ENCODE measurements at places on chromosomes 11 and 22.

DNA sequence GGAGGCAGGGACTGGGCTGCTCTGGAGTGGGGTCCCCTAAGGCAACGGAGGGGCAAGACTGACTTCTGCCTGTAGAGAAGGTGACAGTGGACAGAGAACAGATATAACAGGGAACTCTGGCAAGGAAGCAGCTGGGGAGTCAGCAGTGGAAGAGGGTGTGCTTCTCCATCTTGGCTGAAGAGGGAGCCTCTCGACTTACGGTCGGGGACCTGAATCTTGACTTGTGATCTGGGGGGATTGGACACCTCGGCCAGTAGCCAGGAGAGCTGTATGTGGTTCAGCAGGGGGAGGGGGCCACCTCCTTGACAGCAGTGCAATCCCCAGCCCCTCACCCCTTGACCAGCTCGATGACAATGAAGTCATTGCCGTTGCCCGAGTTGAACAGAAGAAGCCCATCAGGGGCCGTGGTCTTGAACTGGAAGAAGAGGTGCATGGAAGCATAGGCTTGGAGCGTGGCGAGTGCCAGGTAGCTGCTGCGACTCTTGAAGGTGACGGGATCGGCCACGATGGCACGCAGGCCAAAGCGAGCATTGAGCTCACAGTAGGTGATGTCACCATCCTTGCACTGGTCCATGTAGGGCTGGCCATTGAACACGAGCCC is 60.0 kb downstream of the SLC22A12 start:
- peak; percentile 42 for DNase-seq
- H3K4me3 ChIP-seq, result no peak overlapping the region
- H3K27ac ChIP-seq, result no peak overlapping the region

DNA sequence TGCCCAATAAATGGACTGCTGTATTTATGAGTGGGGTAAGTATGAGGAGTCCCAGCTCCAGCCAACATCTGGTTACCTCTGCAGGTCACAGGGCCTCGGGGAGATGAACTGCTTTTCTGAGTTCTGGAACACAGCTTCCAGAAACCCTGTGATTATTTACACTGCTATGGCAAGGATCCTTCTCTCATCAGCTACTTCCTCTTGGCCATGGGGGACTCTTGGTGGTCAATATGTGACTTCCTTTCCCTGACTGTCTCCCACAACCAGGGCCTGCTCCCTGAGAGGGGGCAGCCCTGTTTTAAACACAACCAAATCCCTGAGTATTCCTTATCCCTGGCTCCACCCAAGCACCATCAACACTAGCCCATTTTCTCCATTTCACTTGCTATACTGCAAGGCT is 10.0 kb downstream of the RHOG start:
- peak overlapping the region; percentile 37 for H3K27ac ChIP-seq
- H3K27me3 ChIP-seq, result no peaks in the 10 kb centered on the region
- no peak overlapping the region for H3K4me3 ChIP-seq
- DNase-seq, result peak; percentile 35
- peaks cover 41% of the 10 kb centered on the region for H3K4me1 ChIP-seq

GRCh38 chr22:11628651-11629511 is 3899.1 kb upstream of the OR11H1 start:
- H3K27me3 ChIP-seq, result no peaks in the 10 kb centered on the region
- no peaks in the 10 kb centered on the region for H3K36me3 ChIP-seq
- no peaks in the 10 kb centered on the region for H3K4me1 ChIP-seq
- no peak for DNase-seq
- H3K4me3 ChIP-seq, result no peak overlapping the region

DNA sequence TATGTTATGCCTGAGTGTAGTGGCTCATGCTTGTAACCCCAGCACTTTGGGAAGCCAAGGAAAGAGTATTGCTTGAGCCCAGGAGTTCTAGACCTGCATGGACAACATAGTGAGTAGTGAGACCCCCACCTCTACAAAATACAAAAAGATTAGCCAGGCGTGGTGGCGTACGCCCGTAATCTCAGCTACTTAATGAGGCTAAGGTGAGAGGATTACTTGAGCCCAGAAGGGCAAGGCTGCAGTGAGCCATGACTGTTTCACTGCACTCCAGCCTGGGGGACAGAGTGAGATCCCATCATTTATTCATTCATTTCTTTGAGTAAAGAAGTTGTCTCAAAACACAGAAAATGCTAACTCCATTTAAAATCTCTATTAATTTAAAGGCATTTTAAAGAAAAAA is 1061.6 kb downstream of the JRKL start:
- no peak overlapping the region for H3K4me3 ChIP-seq
- no peak for DNase-seq
- H3K27ac ChIP-seq, result no peak overlapping the region

DNA sequence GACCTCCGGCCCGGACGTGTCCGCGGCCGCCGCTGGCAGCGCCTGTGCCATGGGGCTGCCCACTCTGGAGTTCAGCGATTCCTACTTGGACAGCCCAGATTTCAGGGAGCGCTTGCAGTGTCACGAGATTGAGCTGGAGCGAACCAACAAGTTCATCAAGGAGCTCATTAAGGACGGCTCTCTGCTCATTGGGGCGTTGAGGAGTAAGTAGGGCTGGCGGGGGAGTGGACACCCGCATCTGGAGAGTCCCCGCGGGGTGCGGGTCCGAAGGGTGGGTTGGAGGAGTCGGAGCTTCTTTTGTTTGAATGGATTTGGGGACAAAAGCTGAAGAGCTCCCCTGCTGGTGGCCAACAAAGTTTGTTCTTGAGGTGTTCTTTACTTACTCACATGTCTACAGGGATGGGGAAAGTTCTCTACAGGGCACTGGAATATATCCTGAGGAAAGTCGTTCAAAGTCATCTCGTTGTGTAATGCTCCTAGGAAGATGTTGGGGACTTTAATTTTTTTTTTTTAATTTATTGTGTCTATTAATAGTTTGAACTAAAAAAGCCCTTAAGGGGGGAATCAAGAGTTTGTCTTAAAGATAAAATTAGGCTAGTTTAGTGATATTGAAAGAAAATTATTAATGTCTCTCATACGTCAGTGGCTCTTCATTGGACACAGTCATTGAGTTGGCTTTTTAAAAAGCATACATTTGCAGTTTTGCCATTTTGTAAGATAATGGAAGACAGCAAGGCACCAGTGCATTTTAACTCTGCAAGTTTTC is 725 bp downstream of the ARHGAP42 start:
- H3K4me1 ChIP-seq, result peaks cover 12% of the 10 kb centered on the region
- H3K36me3 ChIP-seq, result no peaks in the 10 kb centered on the region
- H3K27me3 ChIP-seq, result no peaks in the 10 kb centered on the region
- H3K4me3 ChIP-seq, result peak overlapping the region; percentile 82
- DNase-seq, result peak; percentile 82

DNA sequence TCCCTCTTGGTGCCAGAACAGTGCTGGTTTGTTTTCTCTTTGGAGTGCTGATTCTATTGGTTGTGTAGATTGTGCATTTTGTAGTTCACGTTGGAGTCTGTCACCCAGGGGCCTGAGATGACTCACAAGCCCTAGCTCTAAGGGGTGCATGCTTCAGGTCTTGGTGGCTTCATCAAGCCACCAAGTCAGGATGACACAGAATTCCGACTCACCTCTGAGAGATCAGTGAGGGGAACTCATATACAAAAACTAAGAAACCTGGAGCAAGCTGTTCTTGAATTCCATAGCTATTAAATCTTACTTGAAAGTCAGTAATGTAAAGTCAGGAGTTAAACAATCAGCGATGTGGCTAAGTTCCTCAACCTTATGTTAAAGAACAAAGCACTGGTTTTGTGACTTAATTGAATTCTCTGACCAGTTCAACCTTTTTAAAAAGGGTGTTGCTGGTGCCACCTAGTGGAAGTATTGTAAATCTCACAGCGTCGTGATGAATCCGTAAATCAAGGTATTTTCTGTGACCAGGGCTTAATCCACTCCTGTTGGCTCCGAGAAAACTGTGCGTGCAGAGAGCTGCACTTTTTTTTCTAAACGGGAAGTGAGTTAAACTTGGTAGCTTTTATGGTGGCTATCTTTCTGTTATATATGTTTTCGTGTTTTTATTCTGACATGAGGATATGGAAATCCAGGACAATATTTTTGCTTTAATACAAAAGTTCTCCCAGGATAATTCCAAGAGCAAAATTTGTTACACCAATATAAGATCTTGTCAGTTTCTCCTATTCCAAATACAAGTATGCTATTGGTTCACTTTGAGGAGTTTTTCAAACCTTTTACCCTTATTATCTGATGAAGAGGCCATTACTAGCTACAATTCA is 14.6 kb downstream of the MMP13 start:
- no peaks in the 10 kb centered on the region for H3K4me1 ChIP-seq
- no peak overlapping the region for H3K4me3 ChIP-seq
- DNase-seq, result peak; percentile 89
- H3K27me3 ChIP-seq, result no peaks in the 10 kb centered on the region
- H3K27ac ChIP-seq, result no peak overlapping the region
- H3K36me3 ChIP-seq, result no peaks in the 10 kb centered on the region

- no peak overlapping the region for H3K27ac ChIP-seq
- no peaks in the 10 kb centered on the region for H3K27me3 ChIP-seq
- no peaks in the 10 kb centered on the region for H3K36me3 ChIP-seq
- H3K4me3 ChIP-seq, result no peak overlapping the region
- H3K4me1 ChIP-seq, result no peaks in the 10 kb centered on the region
Observed at GRCh38 chr11:26584818-26585217, 12.8 kb upstream of the MUC15 start.

GRCh38 chr11:34926831-34927132 is 10.4 kb downstream of the PDHX start:
- H3K4me1 ChIP-seq, result peaks cover 8% of the 10 kb centered on the region
- no peak overlapping the region for H3K27ac ChIP-seq
- no peak overlapping the region for H3K4me3 ChIP-seq
- no peaks in the 10 kb centered on the region for H3K27me3 ChIP-seq
- DNase-seq, result no peak

DNA sequence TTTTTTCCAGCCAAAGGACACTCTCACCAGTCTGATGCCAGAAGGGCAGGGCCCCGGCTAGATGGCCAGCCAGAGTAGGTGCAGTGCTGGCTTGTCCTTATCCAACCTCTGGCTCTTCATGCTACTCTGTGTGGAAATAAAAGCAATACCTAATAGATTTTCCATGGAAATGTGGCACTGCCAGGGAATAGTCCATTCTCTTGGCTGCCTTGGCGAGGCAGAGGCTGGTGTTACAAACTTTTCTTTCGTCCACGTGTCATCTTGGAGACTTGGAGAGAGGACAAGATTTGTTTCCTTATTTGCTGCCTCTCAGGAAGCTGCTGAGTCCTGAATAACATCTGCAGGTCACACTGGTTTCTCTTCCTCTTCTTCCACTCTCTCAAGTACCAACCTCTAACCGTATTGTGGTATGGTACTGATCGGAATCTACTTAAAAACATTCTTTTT is 17.2 kb upstream of the C1QTNF4 start:
- no peaks in the 10 kb centered on the region for H3K27me3 ChIP-seq
- H3K27ac ChIP-seq, result no peak overlapping the region
- DNase-seq, result peak; percentile 85
- H3K36me3 ChIP-seq, result no peaks in the 10 kb centered on the region
- peaks cover 5% of the 10 kb centered on the region for H3K4me1 ChIP-seq
- peak overlapping the region; percentile 22 for H3K4me3 ChIP-seq

- DNase-seq, result no peak
- H3K4me1 ChIP-seq, result no peaks in the 10 kb centered on the region
- H3K27me3 ChIP-seq, result no peaks in the 10 kb centered on the region
- H3K36me3 ChIP-seq, result no peaks in the 10 kb centered on the region
- no peak overlapping the region for H3K4me3 ChIP-seq
Observed at GRCh38 chr22:48347311-48347710, 1480.4 kb downstream of the BRD1 start.

DNA sequence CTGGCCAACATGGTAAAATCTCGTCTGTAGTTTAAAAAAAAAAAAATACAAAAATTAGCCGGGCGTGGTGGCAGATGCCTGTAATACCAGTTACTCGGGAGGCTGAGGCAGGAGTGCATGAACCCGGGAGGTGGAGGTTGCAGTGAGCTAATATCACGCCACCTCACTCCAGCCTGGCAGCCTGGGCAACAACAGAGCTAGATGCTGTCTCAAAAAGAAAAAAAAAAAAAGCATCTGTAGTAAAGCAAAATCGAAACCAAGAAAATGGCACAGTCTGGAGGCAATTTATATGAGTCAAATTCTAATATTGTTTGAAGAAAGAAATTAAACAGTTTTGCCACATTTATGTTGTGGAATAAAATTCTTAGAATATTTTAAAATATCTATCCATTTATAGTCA is 365.0 kb upstream of the CHORDC1 start:
- H3K27ac ChIP-seq, result no peak overlapping the region
- H3K4me1 ChIP-seq, result no peaks in the 10 kb centered on the region
- DNase-seq, result no peak
- H3K4me3 ChIP-seq, result no peak overlapping the region
- no peaks in the 10 kb centered on the region for H3K36me3 ChIP-seq

DNA sequence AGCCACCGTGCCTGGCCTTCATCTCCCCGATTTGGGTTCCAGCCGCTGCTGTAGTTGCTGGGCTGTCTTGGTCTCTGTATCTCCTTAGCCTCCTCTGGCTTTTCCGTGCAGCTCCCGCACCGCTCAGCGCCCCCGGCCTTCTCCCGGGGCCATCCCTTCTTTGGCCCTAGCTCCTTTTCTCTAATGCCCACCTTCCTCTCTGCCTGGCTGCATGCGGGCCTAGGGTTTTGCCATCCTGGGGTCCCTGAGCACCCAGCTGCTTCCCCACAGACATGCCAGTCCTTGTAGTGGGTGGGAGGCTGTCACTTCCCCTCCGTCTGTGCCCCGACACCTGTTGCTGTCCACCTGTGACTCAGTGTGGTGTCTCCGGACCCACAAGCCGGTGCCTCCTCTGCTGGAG is 36.4 kb downstream of the KCNJ4 start:
- DNase-seq, result no peak
- H3K4me1 ChIP-seq, result peaks cover 5% of the 10 kb centered on the region
- no peak overlapping the region for H3K27ac ChIP-seq
- H3K36me3 ChIP-seq, result no peaks in the 10 kb centered on the region
- no peak overlapping the region for H3K4me3 ChIP-seq
- H3K27me3 ChIP-seq, result no peaks in the 10 kb centered on the region

GRCh38 chr11:6782720-6783119 is at the start of gene OR2AG1:
TSS of gene OR2AG1 (plus strand) at chr11:6783020. CDS start at chr11:6785038, 2,018 bp downstream.
- no peak for DNase-seq
- H3K27ac ChIP-seq, result no peak within 1 kb of the TSS
- no peaks in the 10 kb centered on the region for H3K36me3 ChIP-seq
- H3K4me1 ChIP-seq, result no peaks in the 10 kb centered on the region

DNA sequence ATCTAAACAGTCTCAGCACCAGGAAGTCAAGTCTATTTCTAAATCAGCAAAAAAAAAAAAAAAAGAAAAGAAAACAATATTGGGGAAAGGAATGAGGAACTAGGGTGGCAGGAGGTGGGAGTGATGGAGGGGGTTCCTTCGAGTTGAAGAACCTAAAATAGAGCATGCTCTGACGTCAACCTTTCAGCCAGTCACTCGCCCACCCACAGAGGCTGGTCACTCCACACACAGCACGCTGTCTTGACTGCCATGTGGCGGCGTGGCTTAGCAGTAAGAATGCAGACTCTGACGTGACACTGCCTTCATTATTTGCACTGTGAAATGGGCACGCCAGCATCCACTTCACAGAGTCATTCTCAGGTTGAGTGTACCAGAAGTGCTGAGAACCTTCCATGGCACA is 48.3 kb downstream of the LARGE1 start:
- H3K27ac ChIP-seq, result no peak overlapping the region
- DNase-seq, result no peak
- H3K36me3 ChIP-seq, result no peaks in the 10 kb centered on the region

GRCh38 chr11:2798951-2799761 is 86.4 kb downstream of the CDKN1C start:
- no peak for DNase-seq
- peaks cover 10% of the 10 kb centered on the region for H3K4me1 ChIP-seq
- H3K4me3 ChIP-seq, result no peak overlapping the region
- no peaks in the 10 kb centered on the region for H3K36me3 ChIP-seq
- no peaks in the 10 kb centered on the region for H3K27me3 ChIP-seq

All from common myeloid progenitor, CD34-positive (primary cell).